ENCODE measurements at places on chromosomes 6 and 20.

- no peak for DNase-seq
Observed at GRCh38 chr20:63596423-63596822, 22.4 kb upstream of the HELZ2 start.

- DNase-seq, result no peak
Observed at GRCh38 chr6:127496471-127496870, 22.7 kb downstream of the MTCL3 start.

- DNase-seq, result no peak
Observed at GRCh38 chr6:169045486-169045885, 208.2 kb downstream of the THBS2 start.

GRCh38 chr6:144690133-144690532 is 405.0 kb downstream of the UTRN start:
- no peak for DNase-seq

DNA sequence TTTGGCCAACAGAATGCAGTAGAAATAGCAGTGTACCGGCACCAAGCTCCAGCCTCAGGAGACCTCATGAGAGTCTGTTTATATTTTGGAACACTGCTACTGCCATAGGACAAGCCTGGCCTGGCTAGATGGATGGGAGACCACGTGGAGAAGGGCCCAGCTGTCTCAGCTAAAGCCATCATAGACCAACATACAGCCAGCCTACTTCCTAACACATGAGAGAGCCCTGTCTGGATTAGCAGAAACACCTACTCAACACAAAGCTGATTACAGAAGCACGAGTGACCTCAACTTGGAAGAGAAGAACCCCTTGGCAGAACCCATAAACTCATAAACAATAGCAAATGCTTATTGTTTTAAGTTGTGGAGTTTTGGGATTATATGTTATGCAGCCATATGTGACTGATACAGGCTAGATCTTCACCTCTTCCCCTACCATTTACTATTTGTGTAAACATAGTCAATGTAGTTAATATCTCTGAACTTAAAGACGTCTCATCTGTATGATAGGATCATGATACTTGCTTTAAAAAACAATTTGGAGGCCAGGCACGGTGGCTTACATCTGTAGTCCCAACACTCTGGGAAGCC is 199.4 kb upstream of the ZNF217 start:
- no peak for DNase-seq

- peak; percentile 63 for DNase-seq
Observed at GRCh38 chr6:124055963-124056362, 252.3 kb downstream of the NKAIN2 start.

GRCh38 chr6:28315628-28316027 is 20.3 kb downstream of the ZSCAN31 start:
- no peak for DNase-seq

DNA sequence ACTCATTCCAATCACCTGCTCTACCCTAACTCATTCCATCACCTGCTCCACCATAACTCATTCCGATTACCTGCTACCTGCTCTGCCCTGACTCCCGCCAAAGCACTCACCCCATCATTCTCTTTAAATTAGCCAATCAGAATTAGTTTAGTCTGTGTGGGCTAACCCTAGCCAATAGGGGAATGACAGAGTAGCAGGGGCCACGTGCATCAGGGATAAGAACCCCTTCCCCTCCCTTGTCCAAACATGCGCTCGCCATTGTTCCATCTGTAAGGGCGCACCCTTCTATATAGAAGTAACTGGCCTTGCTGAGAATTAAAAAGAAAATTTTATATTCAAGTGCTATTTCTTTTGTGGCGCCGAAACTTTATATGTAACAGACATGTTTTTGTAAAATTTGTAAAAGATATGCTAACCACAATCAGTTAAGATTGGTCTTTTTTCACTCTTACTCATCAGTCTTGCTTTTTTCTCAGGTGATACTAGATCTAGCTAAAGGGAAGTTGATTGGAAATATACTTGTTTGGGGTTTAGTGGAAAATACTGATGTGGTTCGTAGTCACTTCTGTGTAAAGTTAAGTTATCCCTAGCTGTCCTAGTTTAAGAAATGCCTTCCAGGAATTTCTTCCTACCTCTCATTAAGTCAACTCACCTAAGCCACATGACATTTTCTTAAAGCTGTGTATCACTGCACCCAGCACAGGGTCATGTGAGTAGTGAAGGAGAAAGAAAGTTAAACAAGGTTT is 16.5 kb downstream of the RTN4IP1 start:
- DNase-seq, result no peak

- DNase-seq, result no peak
Observed at GRCh38 chr20:38722683-38723016, 1.6 kb upstream of the SLC32A1 start.

GRCh38 chr6:28282926-28283325 is 1.6 kb downstream of the PGBD1 start:
- DNase-seq, result no peak

- no peak for DNase-seq
Observed at GRCh38 chr6:33875141-33875581, 71.4 kb upstream of the MLN start.

- DNase-seq, result no peak
Observed at GRCh38 chr6:125356884-125357283, 55.1 kb upstream of the HDDC2 start.
